Anterior cingulate cortex (tissue), 58 donors: ENCODE measurements at places on chromosomes 13 and 19.

DNA sequence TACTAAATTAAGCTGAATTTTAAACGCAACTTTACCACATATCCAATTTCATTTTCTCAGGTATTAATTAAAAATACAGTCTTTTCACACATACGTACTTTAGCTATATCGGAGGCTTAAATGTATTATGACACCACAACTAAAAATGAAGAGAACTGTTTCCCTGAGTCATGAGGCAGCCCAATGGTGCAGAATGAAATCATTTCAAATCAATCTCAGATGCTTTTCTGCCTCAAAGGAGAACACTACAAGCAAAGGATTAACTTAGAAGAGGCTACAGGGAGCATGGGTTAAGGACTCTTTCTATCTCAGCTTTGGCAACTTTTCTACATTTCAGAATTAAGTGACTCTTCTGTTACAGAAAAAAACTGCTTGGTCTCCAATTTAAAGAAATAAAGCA lies 516.3 kb upstream of the HTR2A start:
- no peak for DNase-seq

DNA sequence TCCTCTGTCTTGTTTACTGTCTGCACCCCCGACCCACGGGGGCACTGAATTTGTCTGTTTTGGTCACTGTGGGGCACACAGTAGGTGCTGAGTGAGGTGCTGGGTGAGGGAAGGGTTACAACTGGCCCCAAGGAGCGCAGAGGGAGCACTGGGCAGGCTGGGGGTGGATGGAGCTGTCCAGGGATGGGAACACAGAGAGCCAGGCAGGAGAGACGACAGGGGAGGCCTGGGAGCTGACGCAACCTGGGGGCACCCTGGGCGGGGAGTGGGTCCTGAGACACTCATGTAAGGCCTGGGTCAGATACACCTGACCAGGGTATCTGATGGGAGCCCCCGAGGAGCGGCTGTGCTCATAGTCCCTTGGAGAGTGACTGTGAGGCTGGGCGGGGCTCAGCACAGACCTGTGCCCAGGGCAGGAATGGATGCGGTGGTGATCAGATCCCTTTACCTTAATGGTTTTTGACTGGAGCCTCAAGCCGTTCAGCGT lies 24.8 kb downstream of the ELAVL1 start:
- DNase-seq, result no peak

DNA sequence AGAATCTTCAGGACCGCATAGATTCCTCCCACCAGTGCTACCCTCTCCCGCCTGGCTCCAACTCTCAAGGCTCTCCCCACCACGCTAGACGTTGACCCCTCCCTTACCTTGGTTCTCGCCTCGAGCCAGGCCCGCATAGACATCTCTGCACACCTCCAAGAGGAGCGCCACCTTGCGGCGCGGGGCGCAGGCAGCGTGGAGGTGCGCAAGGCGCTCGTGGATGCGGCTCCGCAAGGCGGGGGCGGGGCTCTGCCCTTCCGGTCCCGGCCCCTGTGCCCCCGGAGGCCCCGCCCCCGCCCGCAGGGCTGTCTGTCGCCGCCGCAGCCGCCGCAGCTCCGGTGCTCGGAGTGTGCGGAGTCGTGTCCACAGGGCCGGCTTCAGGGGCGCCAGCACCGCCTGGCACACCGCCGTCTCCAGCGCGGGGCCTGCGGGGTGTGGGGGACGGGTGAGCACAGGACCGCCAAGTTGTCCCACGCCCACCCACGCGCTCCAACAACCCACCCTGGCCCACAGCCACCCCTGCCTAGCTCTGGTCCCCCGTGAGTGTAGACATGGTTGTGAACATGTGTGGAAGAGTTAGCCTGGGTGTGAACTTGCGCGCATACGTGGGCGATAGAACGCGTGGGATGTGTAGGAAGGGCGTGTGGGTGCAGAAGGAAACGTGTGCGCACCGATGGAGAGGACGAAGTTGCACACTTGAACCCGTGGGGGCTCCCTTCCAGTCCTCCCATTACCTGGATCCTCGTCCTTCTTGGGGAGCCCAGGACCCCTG lies 8.1 kb downstream of the RINL start:
- peak; percentile 40 for DNase-seq

- no peak for DNase-seq
Observed at GRCh38 chr13:47250146-47250545, 353.3 kb upstream of the HTR2A start.

GRCh38 chr13:99042521-99043250 lies 64.8 kb upstream of the DOCK9 start:
- no peak for DNase-seq

DNA sequence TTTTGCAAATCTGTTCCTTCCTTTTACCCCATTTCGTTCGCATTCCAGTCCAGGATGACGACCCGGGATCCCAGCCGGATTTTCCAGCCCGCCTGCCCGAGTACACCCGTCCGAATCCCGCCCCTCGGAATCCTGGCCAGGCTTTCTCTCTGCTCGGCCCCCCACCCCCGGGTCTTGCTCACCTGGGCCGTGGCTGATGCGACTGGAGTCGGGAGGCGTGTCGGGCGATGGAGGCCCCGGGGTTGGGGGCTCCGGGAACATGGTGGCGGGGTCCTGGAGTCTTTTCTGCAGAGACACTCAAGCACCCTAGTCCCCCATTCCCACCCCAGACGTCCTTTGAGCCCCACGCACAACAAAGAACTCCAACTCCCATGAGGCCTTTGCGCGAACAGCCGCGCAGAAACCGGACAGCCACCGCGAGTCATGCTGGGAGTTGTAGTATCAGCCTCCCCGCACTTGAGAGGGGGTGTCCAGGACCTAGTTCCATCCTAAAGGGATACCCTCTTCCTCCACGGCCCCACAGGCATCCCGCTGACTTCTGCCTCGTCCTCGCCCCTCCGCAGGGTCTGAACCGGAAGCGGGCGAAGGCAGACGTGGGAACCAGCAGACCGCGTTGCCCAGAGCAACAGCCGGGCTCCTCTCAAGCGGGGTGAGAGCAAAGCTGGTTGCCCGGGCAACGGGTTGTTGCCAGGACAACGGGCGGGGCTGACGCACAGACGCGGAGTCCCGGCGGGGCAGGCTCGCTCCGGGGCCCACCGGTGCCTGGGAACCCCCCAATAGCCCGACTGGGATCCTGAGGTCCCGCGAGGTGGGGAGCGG lies 1.1 kb downstream of the SYT5 start:
- DNase-seq, result peak; percentile 87

DNA sequence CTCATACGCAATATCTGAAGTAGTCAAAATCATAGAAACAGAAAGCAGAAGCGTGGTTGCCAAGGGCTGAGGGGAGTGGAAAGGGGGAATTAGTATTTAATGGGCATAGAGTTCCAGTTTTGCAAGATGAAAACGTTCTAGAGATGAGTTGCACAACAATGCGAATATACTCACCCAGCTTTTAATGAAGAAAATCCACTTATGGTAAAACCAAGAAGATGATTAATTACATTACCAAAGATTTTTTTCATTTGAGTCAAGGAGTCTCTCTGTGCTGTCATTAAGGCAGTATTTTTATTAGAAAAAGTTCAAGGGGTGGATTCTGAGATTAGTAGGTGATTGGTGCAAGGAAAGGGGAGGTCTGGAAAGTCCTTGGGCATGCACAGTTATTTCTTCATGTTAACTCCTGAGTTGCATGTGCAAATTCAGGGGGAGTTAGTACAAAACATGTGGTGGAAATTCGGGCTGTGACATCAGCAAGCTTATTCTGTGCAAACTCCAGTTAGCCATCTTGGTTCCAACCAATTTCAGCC lies 6.9 kb upstream of the CBY2 start:
- DNase-seq, result no peak

- DNase-seq, result no peak
Observed at GRCh38 chr19:49807058-49807903, 5.8 kb downstream of the FUZ start.

DNA sequence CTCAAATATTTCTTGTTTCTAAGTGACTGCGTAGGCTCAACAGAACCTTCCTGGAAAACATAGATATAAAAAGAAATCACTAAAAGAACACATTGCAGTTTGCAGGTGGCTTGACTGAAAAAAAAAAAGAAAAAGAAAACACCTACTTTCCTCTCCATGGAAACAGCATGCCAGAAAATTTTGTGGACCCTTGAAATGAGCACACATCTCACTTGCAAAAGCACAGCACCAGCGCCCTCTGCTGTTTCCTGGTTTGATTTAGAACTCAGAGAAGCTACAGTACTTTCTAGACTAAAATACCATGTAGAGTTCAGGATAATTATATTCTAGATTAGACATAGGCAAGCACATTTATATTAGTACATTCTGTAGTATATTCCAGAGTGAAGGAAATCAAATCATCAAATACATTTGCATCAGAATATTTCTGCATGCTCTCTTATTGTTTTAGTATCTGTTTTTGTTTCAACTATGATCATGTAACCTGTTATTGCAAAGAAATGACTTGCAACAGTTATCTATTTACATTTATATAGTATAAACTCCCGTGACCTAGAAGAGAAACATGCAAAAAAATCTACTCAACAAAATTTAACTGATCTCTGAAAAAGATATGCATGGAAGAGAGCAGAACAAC lies 22.3 kb upstream of the XPO4 start:
- DNase-seq, result peak; percentile 83

- no peak for DNase-seq
Observed at GRCh38 chr13:78592584-78592983, 10.8 kb downstream of the POU4F1 start.

DNA sequence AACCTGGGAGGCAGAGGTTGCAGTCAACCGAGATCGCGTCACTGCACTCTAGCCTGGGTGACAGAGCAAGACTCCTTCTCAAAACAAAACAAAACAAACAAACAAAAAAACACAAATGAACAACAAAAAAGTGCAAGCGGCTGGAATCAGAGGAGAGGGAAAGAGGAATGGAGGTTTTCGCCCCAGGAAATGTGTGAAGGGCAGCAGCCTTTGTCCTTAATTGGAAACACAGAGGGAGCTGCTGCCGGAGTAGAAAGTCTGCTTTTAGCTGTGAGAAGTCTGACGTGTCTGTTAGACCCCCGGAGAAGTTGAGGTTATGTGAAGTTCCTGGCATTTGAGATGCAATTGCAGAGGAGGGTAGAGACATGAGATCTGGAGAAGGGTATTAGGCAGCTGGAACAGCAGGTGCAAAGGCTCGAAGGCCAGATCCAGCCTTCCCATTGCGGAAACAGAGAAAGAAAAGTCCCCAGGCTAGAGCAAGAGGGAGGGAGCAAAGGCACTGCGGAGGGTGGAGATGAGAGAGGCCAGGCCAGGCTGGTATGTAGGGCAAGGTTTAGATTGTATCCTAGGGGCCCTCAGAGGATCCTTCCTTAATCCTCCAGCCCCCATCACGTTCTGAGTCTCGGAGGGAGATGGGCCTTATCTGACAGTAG lies 473 bp downstream of the TMIGD2 start:
- no peak for DNase-seq

DNA sequence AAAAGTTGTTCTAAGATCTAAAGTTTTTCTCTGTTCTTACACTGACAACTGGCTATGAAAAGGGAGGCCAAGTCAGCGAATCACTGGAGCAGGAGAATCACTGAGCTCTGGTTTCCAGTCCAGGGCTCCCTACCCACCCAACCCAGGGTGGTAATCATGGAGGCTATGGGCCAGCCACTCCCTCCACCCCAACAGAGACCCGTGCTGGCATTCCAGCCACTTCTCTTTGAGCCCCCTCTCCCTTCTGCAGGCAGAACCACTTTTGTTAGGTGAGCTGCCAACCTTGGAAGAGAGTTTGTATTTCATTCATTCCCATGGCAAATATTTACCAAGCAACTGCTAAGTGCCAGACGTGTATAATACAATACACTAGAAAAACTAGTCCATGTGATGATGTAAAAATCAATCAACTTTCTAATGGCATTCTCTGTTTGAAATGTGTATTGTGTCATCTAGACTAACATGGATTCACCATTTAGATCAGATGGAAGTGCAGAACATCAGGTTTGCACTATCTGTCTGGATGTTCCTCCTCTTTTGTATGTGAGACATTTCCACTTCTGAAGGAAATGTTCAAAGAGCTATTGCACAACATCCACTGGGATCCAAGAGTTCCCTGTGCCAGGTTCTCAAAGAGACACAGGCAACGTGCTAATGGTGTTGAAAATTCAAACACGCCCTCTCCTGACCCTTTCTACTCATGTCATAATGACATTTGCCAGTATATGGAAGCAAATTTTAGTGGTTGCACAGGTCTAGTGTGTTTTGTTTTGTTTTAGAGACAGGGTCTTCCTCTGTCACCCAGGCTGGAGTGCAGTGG lies 5.3 kb downstream of the MLNR start:
- no peak for DNase-seq

- no peak for DNase-seq
Observed at GRCh38 chr19:294946-295686, 3.9 kb upstream of the PLPP2 start.

- DNase-seq, result no peak
Observed at GRCh38 chr13:85825454-85825853, 26.2 kb upstream of the SLITRK6 start.

- DNase-seq, result no peak
Observed at GRCh38 chr13:107373551-107373950, 805.6 kb upstream of the ARGLU1 start.

DNA sequence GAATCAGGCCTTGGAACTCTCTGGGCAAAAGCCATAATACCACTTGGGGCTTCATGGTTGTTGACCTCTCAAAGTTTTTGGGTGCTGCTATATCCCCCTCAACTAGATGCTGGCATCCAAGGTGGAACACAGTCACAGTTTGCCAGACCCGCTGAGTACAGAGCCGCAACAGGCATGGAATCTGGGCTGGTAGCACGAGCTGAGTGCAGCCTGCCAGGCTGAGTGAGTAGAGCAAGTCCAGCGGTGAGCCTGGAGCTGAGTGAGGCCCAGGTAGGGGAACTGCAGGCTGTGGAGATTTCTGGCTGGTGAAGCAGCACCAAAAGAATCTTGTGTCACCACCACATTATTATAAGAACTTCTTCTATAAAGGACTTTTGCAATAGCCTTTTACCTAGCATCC lies 192.6 kb downstream of the PCDH17 start:
- DNase-seq, result no peak

- DNase-seq, result no peak
Observed at GRCh38 chr13:111949311-111949710, 117.6 kb upstream of the SOX1 start.

DNA sequence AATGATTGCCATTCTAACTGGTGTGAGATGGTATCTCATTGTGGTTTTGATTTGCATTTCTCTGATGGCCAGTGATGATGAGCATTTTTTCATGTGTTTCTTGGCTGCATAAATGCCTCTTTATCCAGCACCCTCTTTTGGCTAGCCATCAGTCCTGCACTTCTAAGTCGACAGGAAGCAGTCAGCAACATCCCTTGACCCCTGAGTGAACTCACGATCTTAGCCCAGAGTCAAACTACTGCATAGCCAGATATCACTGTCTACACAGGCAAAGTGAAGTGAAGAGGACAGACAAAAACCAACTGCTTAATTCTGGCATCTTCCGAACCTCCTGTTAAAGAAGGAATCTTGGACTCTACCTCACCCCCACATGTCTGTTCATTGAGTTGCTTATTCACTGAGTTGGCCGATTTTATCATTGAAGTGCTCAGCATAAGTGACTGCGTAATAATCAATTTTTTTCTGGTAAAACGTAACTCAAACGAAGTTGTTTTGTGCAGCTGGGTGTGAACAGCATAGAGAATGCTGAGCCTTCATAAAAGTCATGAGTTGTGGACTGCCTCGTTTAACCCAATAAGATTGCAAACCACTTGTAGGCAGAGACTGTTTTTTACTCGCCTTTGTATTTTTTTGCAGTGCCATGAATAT lies 304.2 kb downstream of the COG6 start:
- DNase-seq, result no peak
